ENCODE measurements at places on chromosomes 13 and 19.
A peak's percentile ranks its signal among the peaks of the same experiment; 100 is the strongest.

- DNase-seq = no peak
Measured at GRCh38 chr19:11214387-11214786, 17.0 kb upstream of the KANK2 start.

DNA sequence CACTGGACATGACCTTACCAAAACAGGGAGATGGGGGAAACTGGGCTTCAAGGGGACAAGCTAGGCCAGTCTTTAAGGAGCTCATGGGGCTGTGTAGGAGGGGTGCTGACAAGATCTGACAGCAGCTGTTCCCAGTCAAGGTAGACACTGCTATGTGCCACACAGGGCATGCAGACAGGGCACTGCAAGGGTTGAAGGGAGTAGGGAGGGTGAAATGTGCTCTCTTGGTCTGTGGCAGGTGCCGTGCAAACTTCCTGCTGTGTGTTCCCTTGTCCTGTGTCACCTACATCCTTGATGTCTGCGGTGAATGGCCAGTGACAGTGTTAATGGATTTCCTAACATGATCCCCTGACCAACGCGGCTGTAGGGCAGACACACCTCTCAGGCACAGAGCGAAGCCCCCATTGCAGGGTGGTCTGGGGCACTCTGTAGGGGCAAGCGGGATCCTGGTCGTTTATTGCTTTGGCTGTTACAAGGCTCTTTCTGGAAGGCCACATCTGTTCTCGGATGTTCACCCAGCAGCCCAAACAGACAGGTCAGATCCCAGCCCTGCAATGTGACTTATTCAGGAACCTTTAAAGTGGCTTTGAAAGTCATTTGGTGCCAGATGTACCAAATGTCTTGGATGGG is 199.5 kb upstream of the ZNF536 start:
- DNase-seq = no peak

DNA sequence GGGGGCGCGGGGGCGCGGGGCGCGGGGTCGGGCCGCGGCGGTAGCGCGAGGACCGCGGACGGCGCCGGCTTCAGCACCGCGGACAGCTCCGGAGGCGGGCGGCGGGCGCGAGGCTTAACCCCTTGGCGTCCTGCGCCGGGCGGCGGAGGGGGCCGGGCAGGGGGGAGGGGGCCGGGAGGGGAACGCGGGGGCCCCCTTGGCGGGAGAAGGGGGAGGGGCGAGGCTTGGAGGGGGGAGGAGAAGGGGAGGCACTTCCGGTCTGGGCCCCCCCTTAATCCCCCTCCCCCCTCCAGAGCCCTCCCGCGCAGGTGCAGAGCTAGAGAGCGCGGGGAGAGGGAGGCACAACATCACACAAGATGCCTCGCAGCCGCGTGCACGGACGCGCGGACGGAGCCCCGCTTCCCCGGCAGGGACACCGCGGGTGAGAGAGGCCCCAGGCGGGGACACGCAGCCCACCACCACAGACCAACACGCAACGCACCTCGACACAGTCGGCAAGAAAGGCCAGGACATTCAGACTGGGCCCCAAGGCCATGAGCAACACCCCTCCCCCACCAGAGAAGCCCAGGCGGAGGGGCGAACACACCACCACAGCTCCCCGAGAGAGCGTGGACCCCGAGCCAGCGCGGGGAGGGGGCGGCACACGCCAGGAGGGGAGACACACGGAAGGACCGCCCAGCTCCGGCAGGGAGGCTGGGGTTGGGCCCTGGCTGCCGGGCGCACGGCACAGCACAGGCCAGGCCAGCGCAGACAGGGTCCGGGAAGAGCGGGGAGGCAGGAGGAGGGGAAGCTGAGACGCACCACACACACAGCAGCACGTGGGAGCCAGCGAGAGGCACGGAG is 24.1 kb downstream of the SHANK1 start:
- no peak for DNase-seq

DNA sequence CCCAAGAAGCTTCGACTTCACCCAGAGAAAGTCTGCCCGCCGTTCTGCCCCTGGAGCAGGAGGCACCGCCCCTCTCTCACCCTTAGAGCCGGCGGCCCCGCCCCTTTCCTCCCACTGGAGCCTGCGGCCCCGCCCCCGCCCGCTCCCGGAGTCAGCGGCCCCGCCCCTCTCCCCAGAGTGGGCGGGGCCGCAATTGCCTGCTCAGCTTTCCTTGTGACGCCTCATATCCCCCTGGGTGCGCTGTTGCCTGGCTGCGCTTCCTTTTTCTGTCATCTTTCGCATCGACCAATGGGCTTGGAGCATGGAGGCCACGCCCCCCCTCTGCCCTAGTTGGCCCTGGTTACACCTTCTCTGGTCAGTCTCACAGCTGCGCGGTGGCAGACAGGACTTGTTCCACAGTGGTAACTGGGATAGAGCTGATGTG is 38.2 kb upstream of the ZNF492 start:
- no peak for DNase-seq

DNA sequence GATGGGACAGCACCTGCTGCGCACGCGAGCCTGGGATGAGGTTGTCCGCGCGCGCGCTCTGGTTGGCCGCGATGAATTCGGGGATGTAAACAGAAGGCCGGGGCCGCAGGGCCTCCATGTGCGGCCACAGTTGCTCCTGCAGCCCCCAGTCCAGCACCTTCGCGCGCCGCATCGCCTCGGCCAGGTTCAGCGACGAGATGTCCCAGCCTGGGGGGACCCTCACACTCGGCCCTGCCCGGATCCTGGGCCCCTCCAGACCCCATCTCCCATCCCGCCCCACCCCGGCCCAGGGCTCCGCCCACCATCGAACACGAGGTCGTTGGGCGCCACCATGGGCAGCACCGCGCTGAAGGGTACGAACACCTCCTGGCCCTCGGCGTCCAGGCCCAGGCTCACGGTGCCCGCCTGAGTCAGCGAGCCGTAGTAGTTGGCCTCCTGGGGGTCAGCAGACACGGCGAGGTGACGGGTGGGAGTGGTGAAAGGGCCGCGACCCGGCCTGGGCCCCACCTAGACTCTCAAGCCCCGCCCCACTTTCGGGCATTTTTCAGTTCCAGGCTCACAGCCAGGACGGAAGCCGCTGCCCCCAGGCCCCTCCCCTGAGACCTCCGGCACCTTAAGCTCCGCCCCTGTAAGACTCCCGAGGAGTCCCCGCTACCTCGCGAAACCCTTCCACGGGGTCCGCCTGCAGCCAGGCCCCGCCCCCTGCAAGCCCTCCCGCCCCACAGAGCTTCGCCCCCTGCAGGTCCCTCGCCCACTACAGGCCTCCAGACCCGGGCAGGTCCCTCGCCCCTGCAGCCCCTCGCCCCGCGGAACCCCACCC is 1.1 kb downstream of the ISYNA1 start:
- peak; percentile 70 for DNase-seq

- no peak for DNase-seq
Measured at GRCh38 chr13:50348371-50348770, 333.1 kb downstream of the KCNRG start.

- DNase-seq = no peak
Measured at GRCh38 chr13:73224703-73225102, 165.9 kb downstream of the KLF5 start.

DNA sequence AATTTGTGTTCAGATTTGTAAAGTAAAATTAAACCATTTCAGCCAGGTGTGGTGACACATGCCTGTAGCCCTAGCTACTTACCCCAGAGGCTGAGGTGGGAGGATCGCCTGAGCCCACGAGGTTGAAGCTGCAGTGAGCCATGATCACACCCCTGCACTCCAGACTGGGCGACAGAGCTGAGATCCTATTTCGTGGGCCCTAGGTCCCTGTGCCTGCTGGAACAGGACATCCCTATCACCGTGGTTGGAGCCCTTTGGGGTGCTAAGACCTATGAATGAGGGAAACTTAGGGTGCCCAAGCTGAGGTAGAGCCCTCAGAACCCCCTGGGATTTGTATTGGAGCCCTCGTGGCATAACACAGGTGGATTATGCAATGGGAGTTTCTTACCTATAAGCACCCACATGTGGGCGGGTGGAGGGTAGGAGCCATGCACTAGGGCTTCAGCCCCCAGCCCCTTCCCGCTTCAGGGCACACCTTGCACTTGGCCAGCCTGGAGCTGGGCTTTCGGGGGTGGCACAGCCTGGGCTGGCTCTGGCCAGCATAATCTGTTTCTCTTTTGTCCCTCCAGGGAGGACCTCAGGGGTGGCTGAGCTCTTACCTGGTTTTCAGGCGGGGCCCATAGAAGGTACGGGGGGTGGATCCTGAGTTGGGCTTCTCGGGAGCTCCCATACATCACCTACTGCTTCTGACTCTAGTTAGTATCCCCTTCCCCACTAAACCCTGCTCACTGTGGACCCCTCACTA is 7.2 kb upstream of the USF2 start:
- DNase-seq = peak; percentile 9
